ENCODE measurements at places on chromosomes 4 and X. TPM values are rescaled to one million over a fixed set of nuclear protein-coding genes. Genes with fewer than 3 reads are reported as not detected.

Gene GAGE2A
- not detected for total RNA-seq

Gene ADH1B
- total RNA-seq: 1.00 TPM

Gene WAS
- not detected for total RNA-seq

Gene IL13RA2
- 12.4 TPM for total RNA-seq

Gene FAM9C
- 0.44 TPM for total RNA-seq

Gene ZDHHC15
- total RNA-seq: 0.54 TPM

Gene IL21
- not detected for total RNA-seq

- ATAC-seq: no peak
Measured at GRCh38 chrX:6679988-6680387, 145.1 kb upstream of the VCX3A start.

DNA sequence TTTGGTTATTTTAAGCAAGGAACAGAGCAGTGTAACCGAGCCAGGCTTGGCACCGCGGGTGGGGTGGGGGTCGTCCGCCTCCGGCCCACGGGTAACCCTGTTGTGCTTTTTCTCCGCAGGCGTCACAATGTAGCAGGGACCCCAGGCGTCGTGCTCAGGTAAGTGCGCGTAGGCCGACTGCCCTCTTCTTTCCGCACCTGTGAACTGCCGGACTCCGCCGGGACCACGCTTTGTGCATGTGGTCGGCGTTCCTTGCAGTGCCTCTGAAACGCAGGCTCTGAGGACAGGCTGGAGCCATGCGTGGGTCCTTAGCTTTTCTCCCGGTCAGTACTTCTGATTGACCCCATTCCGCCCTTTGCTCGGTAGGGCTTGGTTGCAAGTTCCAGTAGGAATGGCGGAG, 24.9 kb downstream of the PCGF3 start:
- no peak for ATAC-seq

DNA sequence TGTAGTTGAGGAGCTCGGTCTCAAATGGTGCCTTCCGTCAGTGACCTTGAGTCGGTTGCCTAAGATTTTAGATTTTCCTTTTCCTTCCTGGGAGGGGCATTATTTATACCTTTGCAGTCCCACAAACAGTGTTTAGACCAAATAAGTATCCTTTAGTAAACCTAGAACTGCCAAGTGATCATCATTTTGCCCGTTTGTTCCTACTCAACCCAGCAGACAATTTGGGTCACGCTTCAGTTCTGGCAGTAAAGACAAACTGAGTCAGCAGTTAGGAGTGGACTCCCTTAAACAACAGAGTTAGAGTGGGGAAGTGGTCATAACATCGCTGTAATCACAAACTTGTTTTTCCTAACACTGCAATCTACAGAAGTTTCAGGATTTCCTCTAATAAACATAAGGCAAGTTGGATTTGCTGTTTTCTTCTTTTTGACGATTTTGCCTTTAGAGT, 777 bp upstream of the WDFY3 start:
- no peak for ATAC-seq

DNA sequence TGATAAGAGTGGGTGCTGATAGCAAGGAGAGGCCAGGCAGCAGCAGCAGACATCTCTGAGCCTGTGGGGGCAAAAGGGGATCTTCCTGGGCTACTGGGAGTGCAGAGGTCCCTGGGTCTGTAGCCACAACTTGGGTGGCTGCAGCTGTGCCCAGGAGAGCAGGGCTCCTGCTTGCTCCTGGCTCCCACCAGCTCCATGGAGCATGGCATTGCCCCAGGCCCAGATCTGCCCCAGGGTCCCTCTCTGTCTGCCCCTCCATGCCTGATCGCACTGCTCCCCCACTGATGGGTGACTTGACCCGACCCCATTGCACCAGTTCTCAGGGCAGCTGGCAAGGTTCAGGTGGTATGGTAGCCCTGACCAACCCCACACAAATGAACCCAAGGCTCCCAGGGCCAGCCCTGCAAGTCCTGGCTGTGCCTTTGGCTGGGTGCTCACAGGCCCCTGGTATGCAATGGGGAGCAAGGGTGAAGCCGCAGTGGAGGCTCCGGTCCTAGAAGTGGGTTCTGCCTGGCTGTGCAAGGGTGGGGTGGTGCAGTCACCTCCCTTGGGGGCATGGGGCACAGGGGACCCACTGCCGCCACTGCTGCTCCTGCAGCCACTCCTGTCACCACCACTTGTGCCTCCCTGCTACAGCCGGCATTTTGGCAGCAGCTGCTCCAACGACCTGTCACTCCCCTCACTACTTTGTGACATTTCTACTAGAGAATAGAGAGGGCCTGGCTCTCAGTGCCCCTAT, 184.9 kb downstream of the NPFFR2 start:
- ATAC-seq: no peak

DNA sequence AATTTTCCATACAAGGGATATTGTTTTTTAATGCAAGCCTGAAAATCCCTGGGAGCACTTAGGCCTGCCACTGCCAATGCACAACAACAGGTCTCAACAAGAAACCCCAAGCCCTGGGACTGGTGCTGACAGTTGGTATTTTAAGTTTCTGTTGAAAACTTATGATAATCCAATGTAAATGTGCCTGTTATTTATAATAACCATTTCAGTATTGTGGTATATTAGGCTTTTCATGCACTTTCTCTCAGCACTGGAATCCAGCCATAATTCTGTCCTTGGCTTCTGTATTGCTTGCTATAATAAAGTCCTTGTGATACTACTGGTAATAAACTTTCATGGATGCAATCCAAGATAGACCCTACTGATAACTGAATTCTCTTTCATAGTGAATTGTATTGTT, 218.9 kb downstream of the PCDH7 start:
- no peak for ATAC-seq

GRCh38 chr4:153071958-153072598, 132.2 kb upstream of the TRIM2 start:
- peak; percentile 61 for ATAC-seq

DNA sequence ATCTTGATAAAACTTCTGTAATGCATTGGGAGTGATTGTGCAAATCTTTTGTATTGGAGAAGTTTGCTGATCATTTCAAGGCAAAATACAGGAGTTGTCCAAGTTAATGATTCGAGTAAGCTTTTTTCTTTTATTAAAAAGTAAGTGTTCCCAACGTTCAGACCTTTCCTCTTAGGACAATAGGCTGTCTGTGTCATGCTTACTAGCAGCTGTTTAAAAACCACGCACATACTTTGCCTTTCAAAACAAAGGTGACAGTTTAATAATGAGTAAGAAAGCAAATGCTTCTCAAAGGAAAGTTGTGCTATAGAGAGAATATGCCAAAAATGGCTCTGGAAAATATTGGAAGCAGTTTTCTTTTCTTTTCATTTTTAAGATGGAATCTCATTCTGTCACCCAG, 11.2 kb downstream of the TRAPPC11 start:
- ATAC-seq: no peak

DNA sequence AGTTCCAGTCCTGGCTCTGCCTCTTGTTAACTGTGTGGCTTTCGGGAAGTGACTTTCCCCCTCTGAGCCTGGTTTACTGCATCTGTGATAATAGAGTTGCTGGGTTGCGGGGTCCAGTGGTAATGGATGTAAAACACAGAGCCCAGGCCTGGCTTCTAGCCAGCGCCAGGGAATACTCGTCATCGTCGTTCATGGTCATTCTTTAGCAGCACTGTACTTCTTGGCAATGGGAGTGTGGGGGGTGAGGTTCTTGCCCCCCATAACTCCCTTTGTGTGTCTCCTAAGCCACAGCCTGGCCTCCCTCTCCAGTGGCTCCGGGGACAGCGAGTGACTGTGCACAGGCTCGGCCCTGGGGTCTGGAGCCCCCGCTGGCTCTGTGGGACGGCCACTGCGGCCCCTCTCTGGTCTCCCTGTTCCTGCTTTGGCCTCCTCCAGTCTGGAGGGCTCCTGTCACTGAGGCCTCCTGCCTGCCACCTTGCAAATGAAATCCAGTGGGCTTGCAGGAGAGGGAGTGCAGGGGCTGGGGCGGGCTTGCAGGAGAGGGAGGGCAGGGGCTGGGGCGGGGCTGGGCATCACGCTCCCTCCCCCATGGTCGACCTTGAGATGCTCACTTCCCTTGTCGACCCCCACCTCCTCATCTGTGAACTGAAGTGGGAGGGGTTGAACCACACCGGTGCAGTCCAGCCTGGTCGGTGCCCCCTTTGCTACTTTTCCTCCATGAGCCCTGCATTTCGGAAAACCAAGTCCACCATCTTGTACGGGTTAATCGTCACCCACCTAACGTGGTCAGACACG, 13.2 kb downstream of the PSAPL1 start:
- ATAC-seq: no peak

DNA sequence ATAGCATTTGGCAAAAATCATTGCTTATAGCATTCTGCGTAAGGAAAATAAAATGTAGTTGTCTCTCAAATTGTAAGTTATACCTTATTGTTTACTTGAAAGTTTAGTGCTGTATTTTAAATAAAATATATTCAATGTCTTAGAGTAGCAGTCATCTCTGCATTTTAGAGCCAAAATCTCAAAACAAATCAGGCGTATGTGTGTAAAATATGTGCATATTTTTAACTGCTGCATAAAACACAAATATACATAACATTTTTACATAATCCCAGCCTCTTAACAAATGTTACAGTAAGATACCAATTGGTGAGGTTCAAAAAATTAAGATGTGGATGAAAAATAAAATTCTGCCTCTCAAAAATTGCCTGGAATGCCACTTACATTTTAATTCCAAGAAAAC, 145.8 kb upstream of the AGA start:
- peak; percentile 46 for ATAC-seq

DNA sequence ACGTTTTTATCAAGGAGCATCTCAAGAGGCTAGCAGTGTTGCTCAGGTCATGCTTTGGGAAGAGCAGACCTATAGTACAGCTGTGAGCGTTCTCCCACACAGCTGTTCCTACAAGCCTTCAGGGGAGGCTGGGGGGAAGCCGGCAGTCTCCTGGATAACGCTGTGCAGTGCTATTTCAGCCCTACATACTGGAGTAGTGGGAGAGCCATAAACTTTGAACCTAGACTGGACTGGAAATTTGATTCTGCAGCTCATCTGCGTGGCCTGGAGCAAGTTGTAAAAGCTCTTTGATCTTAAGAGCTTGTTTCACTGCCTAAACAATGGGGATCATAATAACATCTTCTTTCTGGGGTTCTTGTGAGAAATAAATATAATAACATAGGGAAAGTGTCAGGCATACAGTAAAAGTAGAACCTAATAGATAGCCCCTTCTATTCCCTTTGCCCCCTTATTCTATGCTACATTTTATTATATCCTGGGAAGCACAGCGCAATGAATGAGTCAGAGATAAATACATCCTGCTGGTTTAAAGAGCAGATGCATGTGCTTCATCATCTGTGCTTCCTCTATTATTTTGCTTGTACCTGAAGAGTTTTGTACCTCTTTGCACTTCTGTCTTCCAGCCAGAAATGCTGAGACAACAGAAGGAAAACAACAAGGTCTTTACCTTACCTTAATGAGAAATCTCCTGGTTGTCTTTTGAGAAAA, 14.7 kb upstream of the AMBN start:
- no peak for ATAC-seq

GRCh38 chr4:2789351-2789750, 3.5 kb upstream of the SH3BP2 start:
- no peak for ATAC-seq

DNA sequence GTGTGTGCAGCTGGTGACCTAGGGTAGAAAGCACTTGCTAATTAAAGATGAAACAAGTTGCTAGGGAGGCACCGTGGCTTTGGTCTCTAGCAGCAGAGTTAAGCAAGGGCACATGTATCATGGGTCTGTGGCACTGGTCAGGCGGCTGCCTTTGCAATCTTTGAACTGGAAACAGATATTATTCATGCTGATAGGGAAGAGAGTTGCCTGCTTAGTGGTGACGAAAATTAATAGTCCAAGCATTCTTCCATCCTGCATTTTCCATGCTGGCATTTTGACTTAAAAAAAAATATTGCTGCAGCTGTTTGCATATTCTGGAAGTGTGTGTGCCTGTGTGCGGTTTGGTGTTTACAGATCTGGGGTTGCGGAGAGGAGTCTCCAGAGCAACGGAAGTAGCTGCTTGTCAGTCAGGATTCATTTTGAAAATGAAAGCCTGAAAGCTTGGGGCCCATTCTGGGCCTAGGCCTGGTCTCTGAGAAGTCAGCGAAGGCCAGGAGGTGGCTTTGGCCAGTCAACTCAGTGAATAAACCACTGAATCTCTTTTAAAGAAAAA, 2.3 kb upstream of the SOWAHD start:
- ATAC-seq: no peak

DNA sequence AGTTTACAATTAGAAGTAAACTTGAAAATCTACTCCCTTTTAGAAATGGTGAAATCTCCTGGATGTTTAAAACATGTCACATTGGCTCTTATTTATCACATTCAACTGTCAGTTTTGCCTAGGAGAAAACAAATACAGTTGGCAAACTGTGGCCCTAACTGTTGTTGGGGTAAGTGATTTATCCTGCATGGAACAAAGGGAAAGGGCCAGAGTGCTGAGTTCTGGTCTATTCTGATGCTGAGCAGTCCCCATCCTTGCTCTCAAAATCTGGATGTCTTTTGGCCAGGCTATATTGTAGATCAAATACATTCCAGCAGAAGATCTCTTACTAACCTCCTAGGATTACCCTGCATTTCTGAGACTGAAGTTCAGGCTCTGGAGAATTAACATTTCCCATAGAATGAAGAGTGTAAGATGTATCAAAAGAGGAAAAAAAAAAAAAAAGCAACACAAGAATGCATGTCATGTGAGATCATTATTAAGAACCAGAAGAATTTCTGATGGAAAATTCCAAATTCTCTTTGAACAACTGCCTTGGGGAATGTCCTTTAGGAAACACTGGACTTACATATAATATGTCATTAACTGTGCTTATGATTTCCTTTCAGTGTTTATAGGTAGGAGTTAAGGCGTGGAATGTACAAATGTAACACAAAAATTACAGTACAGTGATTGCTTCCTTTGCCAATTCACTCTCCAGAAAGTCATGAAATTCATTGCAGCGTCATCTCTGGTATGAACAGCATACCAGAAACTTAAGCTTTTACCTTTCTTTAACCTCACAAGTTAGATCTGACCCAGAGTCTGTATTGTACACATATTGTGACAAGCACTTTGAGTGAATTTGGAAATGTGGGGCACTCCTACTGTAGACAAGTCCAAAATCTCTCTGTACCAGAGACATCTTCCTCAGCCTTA, 1012.5 kb upstream of the LCORL start:
- peak; percentile 63 for ATAC-seq

DNA sequence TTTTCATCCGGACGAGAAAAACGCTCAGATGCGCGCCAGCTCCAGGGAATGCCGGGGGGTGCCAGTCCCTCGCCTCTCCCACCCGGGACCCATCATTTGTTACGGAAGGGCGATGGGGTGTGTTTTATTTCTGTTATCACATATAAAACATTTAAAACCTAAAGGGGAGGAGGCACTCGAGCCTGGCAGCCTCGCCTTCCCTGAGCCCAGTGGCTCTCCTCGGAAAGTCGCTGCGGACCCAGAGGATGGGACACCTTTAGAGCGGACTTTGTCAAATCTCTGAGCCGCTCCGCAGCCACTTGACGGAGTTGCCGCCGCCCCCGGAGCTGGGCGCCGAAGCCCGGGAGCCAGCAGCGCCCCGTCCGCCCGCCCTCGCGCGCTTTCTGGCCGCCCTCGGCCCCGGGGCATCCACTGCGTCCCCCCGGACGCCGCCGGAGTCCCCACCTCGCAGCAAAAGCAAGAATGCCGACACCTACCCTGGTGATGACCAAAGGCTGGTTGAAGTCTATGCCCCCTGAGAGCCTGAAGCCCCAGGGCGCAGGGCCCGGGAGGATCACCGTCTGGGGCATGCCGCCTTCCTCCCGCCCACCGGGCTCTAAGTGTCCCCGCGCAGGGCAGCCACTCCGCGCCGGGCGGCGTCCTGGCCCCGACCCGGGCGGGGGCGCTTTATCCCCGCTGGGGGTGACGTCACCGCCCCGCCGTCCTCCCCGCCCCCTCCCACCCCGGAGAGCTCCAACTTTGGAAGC, at the start of gene PDLIM3:
Gene PDLIM3 (minus strand): TSS at position 642 of the 746 bp plus-strand sequence. CDS start 73 bp downstream, at position 569.
- peak; percentile 90 for ATAC-seq

GRCh38 chr4:68076194-68076593, 53.5 kb downstream of the TMPRSS11F start:
- no peak for ATAC-seq

- ATAC-seq: no peak
Measured at GRCh38 chr4:12884846-12885796, 599.0 kb downstream of the RAB28 start.

Data from motor neuron (in vitro differentiated cells).